Activated CD8-positive, alpha-beta memory T cell treated with anti-CD3 and anti-CD28 coated beads, Interleukin-2, amount 10 ng/mL, durations not matched to agents 7 days and 5 days (primary cell): ENCODE measurements at places on chromosomes 2 and 18. TPM values are rescaled to one million over a fixed set of nuclear protein-coding genes. Genes with fewer than 3 reads are reported as not detected.
A peak's percentile ranks its signal among the peaks of the same experiment; 100 is the strongest.

SPAST gene
- total RNA-seq: 20.4 TPM

GRCh38 chr2:45771261-45771660 is 119.8 kb downstream of the PRKCE start:
- H3K36me3 ChIP-seq: no peaks in the 10 kb centered on the region
- peaks cover 2% of the 10 kb centered on the region for H3K27me3 ChIP-seq

DNA sequence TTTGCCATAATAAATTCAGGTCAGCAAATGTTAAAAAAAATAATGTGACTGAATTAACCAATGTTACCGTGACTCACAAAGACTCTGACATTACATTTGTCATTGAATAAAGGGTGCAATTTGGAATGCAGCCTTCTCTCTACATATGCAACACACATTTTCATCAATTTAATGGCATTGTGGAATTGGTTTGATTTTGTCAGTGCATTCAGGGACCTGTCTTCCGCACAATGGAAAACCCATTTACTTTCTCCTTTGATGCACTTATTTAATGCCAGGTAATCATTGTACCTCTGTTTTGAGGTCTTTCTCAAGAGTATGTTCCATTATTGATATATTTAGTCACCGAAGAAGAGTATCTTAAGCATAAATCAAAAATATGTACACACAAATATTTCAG is 1099.3 kb downstream of the SOCS6 start:
- H3K4me1 ChIP-seq: no peaks in the 10 kb centered on the region
- H3K27ac ChIP-seq: no peak overlapping the region
- DNase-seq: no peak
- no peak overlapping the region for H3K4me3 ChIP-seq
- H3K36me3 ChIP-seq: no peaks in the 10 kb centered on the region

GRCh38 chr2:105320651-105321215 is 8.8 kb downstream of the TGFBRAP1 start:
- no peak for DNase-seq
- peaks cover 22% of the 10 kb centered on the region for H3K4me1 ChIP-seq
- no peaks in the 10 kb centered on the region for H3K27me3 ChIP-seq
- H3K4me3 ChIP-seq: no peak overlapping the region
- H3K27ac ChIP-seq: no peak overlapping the region

- peak; percentile 87 for DNase-seq
- H3K36me3 ChIP-seq: peaks cover 2% of the 10 kb centered on the region
- peak overlapping the region; percentile 80 for H3K27ac ChIP-seq
- H3K4me1 ChIP-seq: peaks cover 65% of the 10 kb centered on the region
Observed at GRCh38 chr2:110858135-110858725, 125.9 kb downstream of the ACOXL start.
